ENCODE measurements at places on chromosomes 12 and 14. TPM values are rescaled to one million over a fixed set of nuclear protein-coding genes. Genes with fewer than 3 reads are reported as not detected.

RAN gene
- total RNA-seq: 422 TPM

FAM181A gene
- total RNA-seq: not detected

RAD9B gene
- total RNA-seq: 3.5 TPM

GON7 gene
- 10.8 TPM for total RNA-seq

HOXC6 gene
- total RNA-seq: 4.1 TPM

SMCO2 gene
- not detected for total RNA-seq

DHRS2 gene
- total RNA-seq: 0.09 TPM

MAP1LC3B2 gene
- 0.71 TPM for total RNA-seq

RNASE7 gene
- not detected for total RNA-seq

CAPRIN2 gene
- 20.3 TPM for total RNA-seq

PRPF39 gene
- total RNA-seq: 49.0 TPM

TEX52 gene
- total RNA-seq: not detected

MORN3 gene
- total RNA-seq: 0.13 TPM

SLC35F4 gene
- total RNA-seq: 0.22 TPM

DNAI7 gene
- total RNA-seq: 0.40 TPM

TMEM179 gene
- total RNA-seq: 0.49 TPM

EFS gene
- total RNA-seq: 20.8 TPM

CLEC14A gene
- total RNA-seq: 21.3 TPM

SYNDIG1L gene
- total RNA-seq: 0.04 TPM

SERPINA3 gene
- total RNA-seq: 0.09 TPM

SLC25A47 gene
- 0.09 TPM for total RNA-seq

CLEC1B gene
- 0.13 TPM for total RNA-seq

TCL1B gene
- not detected for total RNA-seq

LRRK2 gene
- total RNA-seq: 5.9 TPM

FBXO21 gene
- 27.7 TPM for total RNA-seq

OR4E2 gene
- not detected for total RNA-seq

Measured in muscle of leg (tissue), 16 donors.